ENCODE measurements at places on chromosomes 2 and 18. TPM values are rescaled to one million over a fixed set of nuclear protein-coding genes. Genes with fewer than 3 reads are reported as not detected.

The PRR30 gene
- not detected for polyA plus RNA-seq

The DOK6 gene
- polyA plus RNA-seq = 0.15 TPM

The C2orf15 gene
- 4.9 TPM for polyA plus RNA-seq

The MRPL33 gene
- polyA plus RNA-seq = 246 TPM

DNA sequence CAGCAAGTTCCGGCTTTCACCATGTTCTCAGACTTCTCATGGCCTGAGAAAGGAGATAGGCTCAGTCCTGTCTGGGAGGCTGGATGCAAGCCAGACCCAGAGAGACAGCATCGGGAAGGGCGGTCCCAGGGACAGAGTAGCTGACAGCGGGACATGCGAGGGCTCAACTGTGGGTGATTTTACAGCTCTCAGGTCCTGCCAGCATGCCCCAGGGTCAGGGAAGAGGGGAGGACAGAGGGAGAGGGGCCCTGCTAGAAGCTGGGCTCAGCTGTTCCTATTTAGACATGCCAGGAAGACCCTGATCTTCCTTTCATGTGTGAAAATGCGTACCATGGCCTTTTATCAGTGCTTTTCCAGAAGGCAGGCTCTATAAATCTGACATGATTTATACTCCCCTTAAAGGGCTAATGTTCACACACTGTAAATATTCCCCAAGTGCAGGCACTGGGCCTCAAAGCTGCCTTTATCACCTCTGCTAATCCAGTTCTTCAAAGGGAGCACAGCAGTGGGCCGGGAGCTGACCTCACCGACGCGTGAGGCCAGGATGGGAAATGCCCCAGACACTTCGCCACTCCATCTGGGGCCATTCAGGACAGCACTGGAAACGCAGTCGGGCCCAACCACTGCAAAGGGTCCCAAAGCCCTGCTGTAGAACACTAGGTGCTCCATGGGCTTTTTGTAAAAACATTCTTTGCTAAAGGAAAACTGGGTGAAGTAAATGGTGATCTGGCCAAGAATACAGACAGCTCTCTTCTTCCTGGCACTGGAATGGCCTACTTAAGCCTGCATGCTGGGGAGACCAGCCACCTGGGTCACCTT lies 96.1 kb upstream of the LMAN1 start:
- no peaks in the 10 kb centered on the region for H3K36me3 ChIP-seq
- no peak for DNase-seq

GRCh38 chr2:230410861-230411569 lies 5.0 kb upstream of the SP100 start:
- peak overlapping the region; percentile 89 for H3K4me3 ChIP-seq
- no peaks in the 10 kb centered on the region for H3K36me3 ChIP-seq
- peak overlapping the region; percentile 88 for H3K27ac ChIP-seq
- no peaks in the 10 kb centered on the region for H3K27me3 ChIP-seq
- peaks cover 67% of the 10 kb centered on the region for H3K4me1 ChIP-seq

GRCh38 chr2:121319941-121320340 lies 34.9 kb upstream of the TFCP2L1 start:
- no peak overlapping the region for H3K4me3 ChIP-seq
- H3K27ac ChIP-seq = no peak overlapping the region
- H3K36me3 ChIP-seq = no peaks in the 10 kb centered on the region
- DNase-seq = no peak

The UGT1A10 gene
- not detected for polyA plus RNA-seq

DNA sequence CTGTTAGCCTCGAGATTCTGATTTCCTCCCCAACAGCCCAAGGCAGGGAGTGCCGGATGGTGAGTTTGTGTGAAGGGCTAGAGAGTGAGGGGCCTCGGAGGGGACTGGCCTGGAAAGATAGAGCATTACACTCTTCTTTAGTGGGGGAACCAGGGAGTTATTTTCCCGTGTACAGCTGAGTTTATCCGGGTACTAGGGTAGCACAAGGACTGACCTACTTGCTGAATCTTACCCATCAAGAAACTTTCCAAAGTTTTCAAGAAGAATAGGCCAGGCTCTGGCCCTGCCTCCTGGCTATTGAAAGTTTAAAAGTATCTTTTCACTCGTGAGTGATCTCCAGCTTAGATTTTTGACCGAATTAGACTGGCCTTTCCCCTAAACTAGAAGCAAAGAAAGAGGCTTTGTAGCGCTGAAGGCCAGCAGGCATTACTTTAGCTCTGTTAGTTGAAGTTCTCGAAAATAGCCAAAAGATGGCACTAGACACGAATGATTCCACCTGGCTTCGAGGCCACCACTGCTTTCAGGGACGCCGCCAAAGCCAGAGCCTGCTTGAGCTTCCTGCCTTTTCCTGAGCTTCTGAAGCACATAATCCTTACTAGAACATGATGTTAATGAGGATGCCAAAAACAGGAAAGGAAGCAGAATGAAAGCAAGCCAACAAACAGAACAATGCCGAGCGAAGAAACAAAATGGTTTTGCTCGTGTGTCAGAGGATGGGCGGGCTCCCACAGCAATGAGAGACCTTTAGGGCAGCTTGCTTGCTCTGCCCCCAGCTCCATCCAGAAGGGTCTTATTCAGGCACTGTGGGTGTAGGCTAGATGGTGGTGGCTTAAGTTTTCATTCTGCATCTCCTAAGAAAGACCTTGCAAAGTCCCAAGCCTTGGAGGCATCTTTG lies 55.8 kb downstream of the TSN start:
- H3K4me3 ChIP-seq = no peak overlapping the region
- no peaks in the 10 kb centered on the region for H3K4me1 ChIP-seq
- H3K36me3 ChIP-seq = no peaks in the 10 kb centered on the region

Measured in CD4-positive, alpha-beta memory T cell (primary cell).